Stimulated activated CD4-positive, alpha-beta T cell treated with anti-CD3 and anti-CD28 coated beads, Interleukin-4, amount 100 ng/mL, for 24 hours (primary cell): ENCODE measurements at places on chromosomes 2 and 18.

- DNase-seq = peak; percentile 57
Observed at GRCh38 chr2:205682239-205682970, at the start of gene NRP2. NRP2 (plus strand) TSS chr2:205682501; CDS start chr2:205683291, 790 bp downstream.

GRCh38 chr2:68189991-68190784 lies 32.5 kb downstream of the PNO1 start:
- no peak for DNase-seq

DNA sequence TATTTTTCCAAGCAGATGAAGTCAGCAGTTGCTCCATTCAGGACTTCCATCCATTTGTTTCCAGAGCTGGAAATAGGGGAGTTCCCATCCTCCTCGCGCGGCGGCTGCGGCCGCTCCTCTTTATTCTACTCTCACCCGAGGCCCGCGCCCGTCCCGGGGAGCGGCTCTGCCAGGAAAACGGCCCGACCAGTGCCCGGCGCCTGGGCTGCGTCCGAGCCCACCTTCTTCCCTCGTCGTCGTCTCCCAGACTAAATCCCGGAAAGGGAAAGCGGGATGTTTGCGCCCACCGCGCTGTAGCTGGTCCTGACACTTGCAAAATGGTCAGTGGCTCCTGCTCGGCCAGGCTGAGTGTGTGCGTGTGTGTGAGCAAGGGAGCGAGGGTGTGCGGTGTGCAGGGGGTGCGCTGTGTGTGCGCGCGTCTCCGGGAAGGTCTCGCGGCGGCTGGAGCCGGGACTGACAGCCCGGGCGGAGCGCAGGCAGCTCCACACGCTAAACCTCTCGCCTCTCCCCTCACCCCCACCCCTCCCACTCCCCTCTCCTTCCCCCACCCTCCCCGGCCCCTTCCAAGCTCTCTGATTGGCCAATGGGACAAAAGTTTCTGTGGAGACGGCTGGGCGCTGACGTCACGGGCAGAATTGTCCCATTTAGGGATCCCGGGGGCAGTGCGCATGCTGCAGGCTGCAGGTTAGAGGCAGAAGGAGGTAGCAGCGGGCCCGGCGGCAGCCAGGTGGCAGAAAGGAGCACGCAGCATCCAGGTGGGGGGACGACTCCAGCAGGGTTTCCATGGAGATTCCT lies at the start of gene NOL4:
Gene NOL4, minus strand, starts transcription at position 491 of the 795 bp plus-strand sequence. CDS start 1,660 bp downstream, outside the sequence.
- DNase-seq = no peak

DNA sequence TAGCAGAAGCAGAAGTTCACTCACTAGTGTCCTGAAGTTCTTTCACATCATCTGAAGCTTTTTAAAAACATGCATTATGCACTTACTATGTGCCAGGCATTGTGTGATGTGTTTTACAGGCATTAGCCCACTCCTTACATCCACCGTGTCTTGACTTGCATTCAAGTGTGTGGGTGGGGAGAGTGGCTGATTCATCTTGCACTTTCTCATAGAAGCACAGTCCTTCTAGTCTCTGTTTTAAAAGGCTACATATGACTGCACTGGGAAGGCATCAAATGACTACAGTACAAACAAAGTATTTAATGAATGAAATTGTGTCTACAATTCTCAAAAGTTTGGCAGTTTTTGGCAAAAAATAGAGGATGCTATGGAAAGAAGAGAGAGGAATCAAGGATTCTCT lies 21.6 kb upstream of the DSC3 start:
- no peak for DNase-seq

- DNase-seq = no peak
Observed at GRCh38 chr18:22398464-22398863, 19.3 kb downstream of the CTAGE1 start.

GRCh38 chr18:79403723-79404566 lies 8.2 kb downstream of the NFATC1 start:
- DNase-seq = no peak

DNA sequence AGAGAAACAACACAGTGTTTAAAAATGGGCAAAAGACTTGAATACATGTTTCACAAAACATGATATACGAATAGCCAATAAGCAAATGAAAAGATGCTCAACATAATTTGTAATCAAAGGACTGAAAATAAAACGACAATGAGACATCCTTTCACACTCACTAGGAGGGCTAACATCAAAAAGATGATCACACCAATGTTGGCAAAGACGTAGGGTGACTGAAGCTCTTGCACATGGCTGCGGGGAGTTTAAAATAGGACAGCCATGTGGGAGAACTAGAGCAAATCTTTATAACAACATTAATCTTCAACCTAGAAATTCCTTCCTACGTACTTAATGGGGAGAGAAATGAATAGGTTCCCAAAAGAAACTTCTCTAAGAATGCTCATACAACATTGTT lies 19.2 kb upstream of the SEH1L start:
- DNase-seq = no peak

DNA sequence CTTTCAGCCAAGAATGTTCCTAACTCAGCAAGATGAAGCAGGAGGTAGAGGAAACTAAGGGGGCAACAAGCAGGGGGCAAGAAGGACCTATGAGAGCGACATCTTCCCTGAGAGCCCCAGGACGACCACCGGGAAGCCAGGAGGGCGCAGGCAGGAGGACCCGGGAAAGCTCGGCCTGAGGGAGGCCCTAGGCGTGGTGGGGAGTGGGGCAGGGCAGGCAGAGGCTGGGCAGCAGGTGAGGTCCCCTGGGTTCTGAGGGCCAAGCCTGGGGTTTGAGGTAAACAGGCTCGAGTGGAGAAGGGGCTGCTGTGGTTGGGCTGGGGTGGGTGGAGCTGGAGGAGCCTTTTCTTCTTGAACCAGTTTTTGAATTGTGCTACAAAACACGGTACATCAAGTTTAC lies 1.3 kb upstream of the ALPI start:
- DNase-seq = no peak

GRCh38 chr2:102025583-102026267 lies 34.0 kb downstream of the IL1R2 start:
- DNase-seq = no peak

DNA sequence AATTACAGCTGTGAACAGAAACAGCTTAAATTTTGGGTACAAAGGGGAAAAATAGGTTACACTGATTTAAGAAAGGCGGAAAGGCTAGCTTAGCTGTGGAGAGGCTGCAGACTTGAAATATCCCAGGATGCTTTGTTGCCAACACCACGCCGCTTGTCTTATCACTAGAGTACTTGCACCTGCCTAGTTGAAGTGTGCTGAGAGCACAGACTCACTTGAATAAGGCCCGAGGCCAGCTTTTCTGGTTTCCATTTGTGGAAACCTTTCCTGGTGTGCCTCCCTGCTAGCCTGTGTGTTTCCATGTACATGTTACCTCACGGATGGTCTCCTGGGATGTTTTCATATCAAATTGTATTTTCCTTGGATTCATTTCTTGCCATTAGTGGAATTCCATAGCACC lies 3.2 kb downstream of the CABLES1 start:
- no peak for DNase-seq

GRCh38 chr2:11122380-11122779 lies 32.9 kb upstream of the SLC66A3 start:
- DNase-seq = no peak

- DNase-seq = no peak
Observed at GRCh38 chr2:120646994-120647393, 88.7 kb upstream of the GLI2 start.

DNA sequence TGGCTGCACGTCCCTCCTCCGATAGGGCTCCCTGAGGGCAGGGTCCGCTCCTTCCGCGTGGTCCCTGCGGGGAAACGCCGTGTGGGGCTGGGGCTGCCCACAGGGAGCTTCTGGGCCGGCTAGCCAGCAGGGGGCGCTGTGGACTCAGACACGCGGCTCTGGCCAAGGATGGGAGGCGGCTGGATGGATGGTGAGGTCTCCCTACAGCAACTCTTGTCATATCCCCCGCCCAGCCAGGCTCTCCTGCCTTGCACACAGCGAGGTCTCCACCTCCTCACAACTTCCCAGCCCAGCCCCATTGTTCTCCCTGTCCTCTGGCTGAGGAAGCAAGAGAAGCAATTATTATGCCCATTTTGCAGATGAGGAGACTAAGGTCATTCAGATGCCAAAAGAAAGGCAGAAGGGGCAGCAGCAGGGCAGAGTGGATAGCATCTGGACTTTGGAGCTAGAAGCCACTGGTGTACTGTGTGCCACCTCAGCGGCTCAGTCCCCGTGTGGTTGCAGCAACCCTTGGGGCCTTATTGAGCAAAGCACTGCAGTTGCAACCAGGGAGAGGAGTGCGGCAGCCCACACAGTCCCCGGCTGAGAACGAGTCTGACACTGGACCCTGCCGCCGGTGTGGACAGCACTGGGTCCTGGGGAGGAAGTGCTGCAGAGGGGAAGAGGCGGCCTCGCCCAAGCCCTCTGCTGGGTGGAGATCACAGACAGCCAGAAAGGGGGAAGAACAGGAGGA lies 99.0 kb downstream of the ZFP36L2 start:
- peak; percentile 94 for DNase-seq
